WTC11 (cell line): ENCODE measurements at places on chromosomes 11 and 22.

- H3K27ac ChIP-seq, result no peak overlapping the region
- DNase-seq, result peak; percentile 79
- peaks cover 82% of the 10 kb centered on the region for H3K27me3 ChIP-seq
- H3K4me1 ChIP-seq, result peaks cover 30% of the 10 kb centered on the region
- H3K36me3 ChIP-seq, result no peaks in the 10 kb centered on the region
Measured at GRCh38 chr22:37802310-37803194, 5.2 kb upstream of the GCAT start.

- H3K27me3 ChIP-seq, result peaks cover 20% of the 10 kb centered on the region
- no peak overlapping the region for H3K4me3 ChIP-seq
- no peak overlapping the region for H3K27ac ChIP-seq
- DNase-seq, result no peak
- peaks cover 10% of the 10 kb centered on the region for H3K36me3 ChIP-seq
Measured at GRCh38 chr11:20367313-20367948, 3.9 kb downstream of the HTATIP2 start.

GRCh38 chr11:19890308-19890707 is 177.7 kb downstream of the NAV2 start:
- no peaks in the 10 kb centered on the region for H3K27me3 ChIP-seq
- no peak overlapping the region for H3K27ac ChIP-seq
- peaks cover 21% of the 10 kb centered on the region for H3K4me1 ChIP-seq
- DNase-seq, result no peak
- H3K36me3 ChIP-seq, result peaks cover 26% of the 10 kb centered on the region

DNA sequence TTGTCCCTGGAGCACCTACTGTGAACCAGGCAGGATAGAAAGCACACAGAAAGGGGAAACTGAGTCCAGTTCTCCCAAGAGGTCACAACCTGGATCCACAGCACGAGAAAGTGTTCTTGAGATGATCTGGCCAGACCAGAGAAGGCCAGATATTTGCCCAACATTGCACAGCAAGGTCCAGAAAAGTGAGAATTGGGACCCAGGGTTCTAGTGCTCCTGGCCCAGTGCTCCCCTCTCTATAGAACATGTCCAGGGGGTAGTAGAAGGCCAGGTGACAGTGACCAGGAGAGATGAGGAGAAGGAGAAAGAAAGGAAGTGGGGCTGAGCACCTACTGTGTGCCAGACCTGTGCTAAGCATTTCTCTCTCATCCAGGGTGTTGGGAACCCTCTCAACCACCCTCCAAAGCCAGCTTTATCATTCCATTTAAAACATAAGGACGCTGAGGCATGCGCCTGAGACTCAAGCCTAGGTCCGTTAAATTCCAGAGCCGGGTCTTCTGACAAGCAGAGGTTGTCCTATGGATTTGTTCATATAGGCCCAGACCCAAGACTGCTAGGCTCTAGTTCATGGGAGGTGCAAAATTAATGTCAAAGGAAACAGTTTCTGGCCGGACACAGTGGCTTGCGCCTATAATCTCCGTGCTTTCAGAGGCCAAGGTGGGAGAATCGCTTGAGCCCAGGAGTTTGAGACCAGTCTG is 128.7 kb downstream of the MN1 start:
- peaks cover 51% of the 10 kb centered on the region for H3K4me1 ChIP-seq
- no peak overlapping the region for H3K4me3 ChIP-seq
- peak overlapping the region; percentile 68 for H3K27ac ChIP-seq

DNA sequence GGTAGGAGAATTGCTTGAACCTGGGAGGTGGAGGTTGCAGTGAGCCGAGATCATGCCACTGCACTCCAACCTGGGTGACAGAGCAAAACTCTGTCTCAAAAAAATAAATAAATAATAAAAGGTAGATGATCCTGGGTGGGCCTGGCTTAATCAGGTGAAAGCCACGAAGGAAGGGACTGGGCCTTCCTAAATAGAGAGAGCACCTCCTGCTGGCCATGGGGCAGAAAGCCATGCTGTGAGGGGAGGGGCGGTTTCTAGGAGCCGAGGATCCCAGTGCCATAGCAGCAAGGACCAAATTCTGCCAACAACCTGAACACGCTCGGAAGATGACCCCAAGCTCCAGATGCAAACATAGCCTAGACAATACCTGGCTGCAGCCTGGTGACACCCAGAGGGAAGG is 24.5 kb upstream of the DGKZ start:
- no peak overlapping the region for H3K4me3 ChIP-seq
- H3K27me3 ChIP-seq, result peaks cover 5% of the 10 kb centered on the region; the same call in 1 of the 2 replicates
- peak; percentile 72 for DNase-seq
- H3K4me1 ChIP-seq, result peaks cover 13% of the 10 kb centered on the region
- H3K27ac ChIP-seq, result no peak overlapping the region

DNA sequence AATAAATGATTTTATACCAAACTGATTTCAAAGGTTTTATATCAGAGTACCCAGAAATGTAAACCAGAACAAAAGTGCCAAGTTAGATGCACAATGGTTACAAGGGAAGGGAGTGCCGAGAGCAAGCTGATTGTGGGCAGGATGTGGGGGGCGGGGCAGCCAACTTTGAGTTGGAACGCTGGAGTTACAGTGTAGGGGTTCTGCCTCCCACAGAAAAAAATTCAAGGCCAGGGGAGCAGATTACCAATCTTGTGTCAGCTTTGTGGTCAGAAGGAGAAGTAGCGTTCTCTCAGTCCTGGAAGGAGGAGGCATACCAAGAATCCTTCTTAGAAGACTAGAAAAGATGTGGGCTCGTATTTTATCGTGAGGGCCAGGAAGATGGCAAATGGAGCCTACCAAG is 15.9 kb upstream of the POU2AF2 start:
- DNase-seq, result no peak
- no peak overlapping the region for H3K27ac ChIP-seq
- H3K36me3 ChIP-seq, result no peaks in the 10 kb centered on the region
- peaks cover 4% of the 10 kb centered on the region; the same call in 1 of the 2 replicates for H3K4me1 ChIP-seq
- H3K27me3 ChIP-seq, result peaks cover 4% of the 10 kb centered on the region; the same call in 1 of the 2 replicates
- H3K4me3 ChIP-seq, result no peak overlapping the region

DNA sequence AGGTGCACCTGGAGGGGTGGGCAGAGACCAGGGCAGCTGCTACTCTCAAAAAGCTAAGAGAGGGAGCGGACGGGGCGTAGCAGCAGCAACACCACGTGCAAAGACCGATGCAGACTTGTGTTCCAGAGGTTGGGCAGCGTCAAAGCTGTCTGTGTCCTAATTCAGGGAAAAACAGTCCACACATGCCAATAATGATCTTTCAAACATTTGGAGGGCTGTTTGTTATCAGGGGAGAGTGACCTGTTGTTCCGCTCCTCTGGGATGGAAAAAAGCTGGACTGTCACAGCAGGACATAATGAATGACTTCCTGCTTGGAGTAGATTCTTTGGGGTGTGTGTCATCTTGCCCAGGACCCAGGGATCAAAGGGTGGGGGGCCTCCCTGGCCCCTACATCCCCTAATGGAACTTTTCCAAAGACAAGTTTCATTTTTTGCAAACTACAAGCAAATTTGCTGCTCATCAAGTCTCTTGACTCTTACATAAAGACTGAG is 6.2 kb upstream of the FBLN1 start:
- H3K27me3 ChIP-seq, result peaks cover 8% of the 10 kb centered on the region
- DNase-seq, result no peak
- no peak overlapping the region for H3K27ac ChIP-seq
- no peaks in the 10 kb centered on the region; the same call in 1 of the 2 replicates for H3K36me3 ChIP-seq
- H3K4me3 ChIP-seq, result no peak overlapping the region
- peaks cover 34% of the 10 kb centered on the region for H3K4me1 ChIP-seq

DNA sequence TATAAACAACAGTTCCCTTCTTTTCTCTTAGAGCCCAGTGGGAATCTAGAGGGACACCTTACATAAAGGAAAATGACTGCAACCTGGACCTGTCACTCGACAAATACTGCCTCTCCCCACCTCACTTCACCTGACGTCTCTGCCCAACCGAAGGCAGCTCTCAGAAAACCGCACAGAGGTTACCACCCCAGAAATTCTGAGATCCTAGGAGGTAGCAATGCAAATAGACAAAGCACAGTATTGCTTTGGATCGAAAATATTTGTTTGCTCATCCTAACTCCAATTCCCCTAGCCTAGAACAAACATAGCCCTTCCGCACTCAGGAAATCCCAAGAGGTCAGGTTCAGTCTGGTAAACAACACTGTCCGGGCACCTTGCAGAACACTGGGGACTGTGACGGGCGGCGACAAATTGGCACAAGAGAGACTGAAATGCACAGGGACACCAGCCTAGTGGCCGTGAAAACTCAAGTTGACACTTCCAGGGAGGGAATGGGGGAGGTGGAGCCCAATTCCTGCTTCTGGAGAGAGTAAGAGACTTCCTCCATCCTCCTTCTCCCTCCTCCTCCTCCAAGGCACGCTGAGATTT is 420 bp upstream of the TRIM44 start:
- H3K4me3 ChIP-seq, result peak overlapping the region; percentile 73
- peaks cover 24% of the 10 kb centered on the region for H3K4me1 ChIP-seq
- peaks cover 34% of the 10 kb centered on the region for H3K36me3 ChIP-seq
- no peak for DNase-seq
- H3K27me3 ChIP-seq, result peaks cover 82% of the 10 kb centered on the region

DNA sequence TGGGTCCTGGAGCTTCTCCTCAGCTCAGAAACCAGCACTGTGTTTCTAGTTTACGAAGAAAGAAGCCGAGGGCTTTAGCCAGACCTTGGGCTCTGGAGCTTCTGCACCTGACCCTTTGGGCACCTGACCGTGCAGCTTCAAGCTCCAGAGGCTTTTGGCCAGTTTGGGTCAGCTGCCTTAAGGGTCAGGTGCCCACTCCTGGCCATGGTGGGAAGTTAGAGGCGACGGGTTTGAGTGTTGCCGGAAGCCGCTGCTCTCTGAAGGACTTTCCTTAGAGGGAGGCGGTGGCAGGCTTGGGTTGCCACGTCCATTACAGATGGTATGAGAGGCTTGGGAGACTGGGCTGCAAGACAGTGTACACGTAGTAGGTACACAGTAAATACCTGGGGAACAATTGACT is 52.3 kb downstream of the PISD start:
- H3K27me3 ChIP-seq, result no peaks in the 10 kb centered on the region; the same call in 1 of the 2 replicates
- DNase-seq, result no peak
- 0 out of 2 replicates have a peak overlapping the region, but pooled peaks have one; percentile 26 for H3K27ac ChIP-seq
- H3K4me3 ChIP-seq, result no peak overlapping the region

DNA sequence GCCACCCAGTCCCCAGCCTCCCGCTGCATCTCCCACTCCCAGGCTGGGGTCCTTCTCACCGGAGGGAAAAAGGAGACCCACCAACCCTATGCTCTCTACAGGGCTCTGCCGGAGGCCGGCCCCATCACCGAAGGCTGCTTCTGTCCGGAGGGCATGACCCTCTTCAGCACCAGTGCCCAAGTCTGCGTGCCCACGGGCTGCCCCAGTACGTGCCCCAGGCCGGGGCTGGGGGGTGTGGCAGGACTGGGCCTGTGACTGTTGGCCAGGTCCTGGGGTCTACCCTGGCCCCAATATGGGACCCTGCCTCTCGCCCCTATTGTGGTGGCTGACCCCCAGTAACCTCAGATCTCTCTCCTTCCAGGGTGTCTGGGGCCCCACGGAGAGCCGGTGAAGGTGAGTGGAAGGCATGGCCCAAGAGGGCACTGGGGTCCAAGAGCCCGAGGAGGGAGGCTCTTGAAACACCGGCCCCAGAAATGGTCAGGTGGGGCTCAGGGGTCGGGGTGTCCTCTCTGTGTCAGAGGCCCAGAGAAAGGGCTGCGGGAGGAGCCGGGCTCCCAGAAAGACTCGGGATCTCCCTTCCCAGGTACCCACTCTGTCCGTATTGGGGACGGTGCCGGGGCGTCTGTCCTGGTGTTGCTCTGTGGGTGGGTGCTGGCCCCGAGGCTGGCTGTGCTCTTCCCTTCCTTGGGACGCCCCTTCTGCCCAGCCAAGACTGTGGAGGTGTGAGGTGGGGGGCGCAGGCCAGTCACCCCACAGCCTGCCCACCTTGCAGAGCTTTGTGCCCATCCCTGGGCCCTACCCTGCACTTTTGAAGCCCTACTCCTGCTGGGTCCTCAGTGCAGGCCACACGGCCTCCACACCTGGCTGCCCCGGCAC is 26.1 kb upstream of the MUC5B start:
- H3K4me1 ChIP-seq, result no peaks in the 10 kb centered on the region
- H3K27ac ChIP-seq, result no peak overlapping the region
- H3K4me3 ChIP-seq, result no peak overlapping the region
- H3K36me3 ChIP-seq, result no peaks in the 10 kb centered on the region
- H3K27me3 ChIP-seq, result peaks cover 4% of the 10 kb centered on the region
